EL (cell line): ENCODE measurements at places on chromosomes 12 and 14.

GRCh38 chr12:27844366-27845090 lies 64.5 kb upstream of the MANSC4 start:
- no peak for DNase-seq

- DNase-seq = peak; percentile 54
Measured at GRCh38 chr14:24710403-24711112, 76.6 kb upstream of the GZMB start.

GRCh38 chr14:23089498-23090253 lies 5.3 kb downstream of the ACIN1 start:
- DNase-seq = no peak

GRCh38 chr12:108156717-108157116 lies 27.6 kb downstream of the WSCD2 start:
- no peak for DNase-seq

DNA sequence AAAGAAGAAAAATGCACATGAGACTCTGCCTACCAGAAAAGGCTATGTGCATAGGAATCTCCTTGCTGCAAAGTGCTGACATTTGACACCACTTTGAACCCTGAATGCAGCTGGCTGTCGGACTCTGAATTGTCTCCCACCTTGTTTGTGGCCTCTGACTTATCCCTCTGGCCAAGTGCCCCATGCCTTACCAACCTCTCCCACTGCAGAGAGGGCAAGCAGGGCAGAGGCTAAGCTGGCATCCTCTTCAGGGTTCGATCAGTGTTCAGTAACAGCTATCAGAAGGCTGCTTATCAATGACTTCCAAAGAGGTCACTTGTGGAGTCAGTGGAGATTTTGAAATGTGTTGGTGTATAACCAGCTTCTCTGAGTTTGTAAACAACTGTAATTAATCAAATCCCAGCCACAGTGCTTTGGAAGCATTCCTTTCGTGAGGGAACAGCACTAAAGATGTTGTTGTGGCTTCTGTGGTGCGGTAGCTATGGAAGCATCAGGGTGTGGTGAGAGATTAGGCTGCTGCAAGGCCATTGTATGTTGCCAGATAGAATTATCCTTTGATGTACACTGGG lies 22.6 kb upstream of the BMP4 start:
- peak; percentile 30 for DNase-seq

DNA sequence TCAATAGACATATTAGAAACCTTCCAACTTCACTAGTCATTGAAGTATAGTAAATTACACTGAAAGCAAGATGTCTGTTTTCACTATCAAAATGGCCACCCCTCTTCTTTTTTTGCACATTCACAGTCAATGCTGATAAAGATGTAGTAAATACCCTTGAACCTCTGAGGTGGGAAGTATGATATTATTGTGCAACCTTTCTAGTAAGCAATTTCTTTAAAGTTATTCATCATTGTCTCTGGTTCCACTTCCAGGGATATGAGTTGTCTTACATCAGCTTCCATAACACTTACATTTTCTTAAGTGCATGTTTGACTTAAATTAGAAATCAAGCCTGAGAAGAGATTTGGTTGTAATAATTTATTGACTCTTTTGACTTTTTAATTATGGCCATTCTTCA lies 453.9 kb upstream of the MGAT4C start:
- DNase-seq = peak; percentile 20

- no peak for DNase-seq
Measured at GRCh38 chr12:27998658-27999057, 26.1 kb upstream of the PTHLH start.

GRCh38 chr12:24960222-24960855 lies 11.4 kb upstream of the BCAT1 start:
- DNase-seq = peak; percentile 70

DNA sequence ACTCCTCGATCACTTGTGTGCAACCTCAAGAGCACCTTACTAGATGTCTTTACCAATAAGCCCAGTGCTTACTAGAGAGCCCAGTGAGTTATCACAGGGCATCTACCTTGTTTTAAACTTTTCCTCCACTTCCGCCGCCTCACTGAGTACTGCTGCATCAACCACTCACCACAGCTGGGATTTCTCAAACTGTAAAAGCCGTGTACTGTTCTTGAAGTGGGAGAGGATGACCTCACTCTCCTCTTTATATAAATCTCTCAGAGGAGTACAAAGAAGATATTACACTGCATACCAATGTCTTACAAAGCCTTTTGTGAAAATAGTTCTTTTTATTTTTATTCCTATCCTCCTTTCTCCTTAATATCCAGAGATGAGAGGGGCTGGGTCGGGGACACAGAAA lies 94.1 kb downstream of the PLCZ1 start:
- peak; percentile 20 for DNase-seq

GRCh38 chr12:47206450-47207339 lies 126.9 kb upstream of the AMIGO2 start:
- no peak for DNase-seq

DNA sequence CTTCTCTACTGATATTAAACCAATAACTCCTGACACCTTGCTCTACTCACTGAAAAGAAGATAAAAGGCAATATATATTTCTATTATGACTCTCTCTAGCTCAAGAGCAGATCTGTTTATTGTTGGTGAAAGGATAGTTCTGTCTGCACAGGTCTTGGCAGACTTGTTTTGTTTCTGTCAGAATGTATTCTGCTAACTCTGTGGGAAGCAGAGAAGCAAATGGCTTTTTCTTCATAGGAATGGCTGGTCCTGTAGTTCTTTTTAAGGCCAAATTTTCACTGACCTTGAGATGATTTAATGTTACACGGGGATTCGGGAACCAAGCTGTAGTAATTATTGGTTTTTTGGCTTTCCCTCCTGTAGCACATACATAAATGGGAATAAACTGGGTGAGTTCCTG lies 512.1 kb downstream of the DIO2 start:
- no peak for DNase-seq

GRCh38 chr14:26766726-26767125 lies 168.9 kb upstream of the NOVA1 start:
- no peak for DNase-seq

DNA sequence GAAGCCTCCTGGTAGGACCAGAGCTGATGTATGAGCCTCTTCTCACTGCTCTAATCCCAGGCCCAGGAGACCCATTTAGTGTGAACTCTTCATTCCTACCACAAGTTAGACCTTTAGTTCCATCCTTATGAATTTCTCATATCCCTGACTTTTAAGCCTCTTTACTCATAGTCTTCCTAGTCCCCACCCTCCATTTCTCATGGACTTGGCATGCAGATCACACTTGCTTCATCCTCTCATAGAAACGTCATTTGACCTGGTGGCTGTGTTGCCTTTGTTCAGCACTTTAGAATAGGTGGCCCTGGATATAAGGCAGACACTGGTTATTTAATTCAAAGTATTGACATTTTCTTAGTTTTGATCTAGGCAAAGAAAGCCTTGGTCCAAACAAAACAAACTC lies 99.5 kb downstream of the SLC16A7 start:
- peak; percentile 77 for DNase-seq

- no peak for DNase-seq
Measured at GRCh38 chr12:15688202-15688736, 100.9 kb downstream of the EPS8 start.

GRCh38 chr12:45214749-45215418 lies 1.0 kb upstream of the ANO6 start:
- peak; percentile 21 for DNase-seq

DNA sequence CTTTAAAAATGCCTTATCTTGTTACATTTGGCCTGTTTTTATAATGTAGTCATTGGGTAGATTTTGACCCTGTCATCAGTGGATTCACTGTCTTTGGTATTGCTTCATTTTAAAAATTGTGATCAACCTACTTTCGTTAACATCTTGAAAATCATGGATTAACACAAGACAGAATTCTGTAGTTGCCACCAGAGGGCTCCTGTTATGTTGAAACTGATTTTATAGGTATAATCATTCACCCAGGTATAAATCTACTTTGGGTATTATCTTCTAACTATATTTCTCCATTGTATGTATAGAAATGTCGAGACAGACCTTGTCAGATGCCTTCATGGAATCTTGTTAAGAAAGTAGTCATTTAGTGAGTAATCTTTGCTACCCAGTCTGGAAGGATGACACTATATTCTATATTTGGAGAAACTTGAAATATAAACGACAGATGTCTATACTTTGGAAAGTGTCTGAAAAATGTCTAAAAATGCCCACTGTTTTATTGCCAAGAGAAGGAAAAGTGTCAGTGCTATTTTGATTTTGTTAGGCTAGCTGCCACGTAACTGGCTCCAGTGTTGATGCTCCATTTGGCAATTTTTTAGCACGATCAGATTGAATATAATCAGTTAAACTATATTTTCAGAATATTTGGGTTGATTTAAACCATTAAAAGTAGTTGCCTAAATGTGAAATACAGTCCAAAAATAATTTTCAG lies 129.4 kb downstream of the PELI2 start:
- no peak for DNase-seq

DNA sequence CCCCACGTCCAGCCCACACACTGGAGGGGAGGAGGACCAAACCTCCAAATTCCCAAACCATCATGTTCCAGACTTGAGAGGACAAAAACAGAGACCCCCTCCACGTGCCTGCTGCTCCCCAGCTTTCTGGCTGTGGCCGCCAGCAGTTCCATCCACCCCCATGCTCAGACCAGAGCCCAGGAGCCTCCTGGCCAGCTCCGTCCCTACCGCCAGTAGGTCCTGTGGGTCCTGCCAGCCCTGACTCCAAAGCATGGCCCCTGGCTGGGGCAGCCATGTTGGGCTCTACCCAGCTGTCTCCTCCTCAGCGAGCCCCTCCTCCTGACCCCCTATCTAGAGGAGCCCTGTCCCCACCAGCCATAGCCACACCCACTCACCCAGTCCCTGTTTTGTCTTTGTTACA lies 227.3 kb upstream of the RTL1 start:
- no peak for DNase-seq

DNA sequence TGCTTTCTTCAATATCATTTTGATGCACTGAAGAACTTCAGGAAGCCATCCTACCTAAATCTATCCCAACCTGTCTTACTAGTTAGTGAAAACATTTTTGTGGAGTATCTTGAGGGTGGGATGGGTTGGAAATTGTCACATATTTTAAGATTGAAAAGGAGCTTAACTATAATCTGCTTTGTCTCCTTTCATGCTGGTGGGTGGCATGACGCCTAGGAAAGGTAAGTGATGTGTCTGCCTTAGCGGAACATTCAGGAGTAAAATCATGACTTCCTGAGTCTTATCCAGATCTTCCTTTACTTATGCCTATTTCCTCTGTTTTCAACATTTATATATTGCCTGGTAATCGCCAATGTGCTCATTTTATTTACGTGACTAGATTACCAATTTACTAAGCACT lies 74.1 kb downstream of the FLRT2 start:
- DNase-seq = no peak

DNA sequence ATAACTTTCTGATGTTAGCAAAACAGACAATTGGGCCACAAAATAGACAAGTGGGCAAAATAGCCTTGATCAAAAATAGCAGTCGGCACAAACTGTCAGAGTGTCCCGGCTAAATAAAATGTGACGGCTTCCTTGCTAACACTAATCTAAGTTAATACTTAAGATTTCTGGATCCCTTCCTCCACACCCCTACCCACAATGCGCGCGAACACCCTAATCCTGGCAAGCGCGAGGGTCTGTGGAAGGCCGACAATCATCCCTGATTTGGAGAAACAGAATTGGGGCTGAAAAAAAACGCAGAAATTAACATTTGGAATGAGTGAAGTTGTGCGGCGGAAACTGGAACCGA lies 489 bp downstream of the CEP290 start:
- no peak for DNase-seq

DNA sequence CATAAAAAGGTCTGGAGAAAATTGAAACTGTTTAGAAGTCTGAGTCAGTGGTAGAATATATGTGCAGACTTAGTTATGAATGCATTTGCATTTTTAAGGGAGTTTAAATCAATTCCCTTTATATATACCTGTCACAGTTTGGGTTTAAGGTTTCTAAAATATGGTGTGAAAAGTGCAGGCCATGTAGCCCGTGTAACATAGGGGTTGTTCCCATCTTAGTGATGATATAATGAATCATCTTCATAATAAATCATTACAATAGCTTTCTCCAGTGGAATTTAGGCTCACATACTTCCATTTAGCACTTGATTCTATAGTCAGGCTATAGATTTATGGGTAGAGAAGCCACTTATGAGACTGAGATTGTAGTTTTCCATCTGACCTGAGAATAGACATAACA lies 1162.4 kb downstream of the SLC16A7 start:
- DNase-seq = no peak

GRCh38 chr12:26566675-26567074 lies 266.3 kb downstream of the ITPR2 start:
- no peak for DNase-seq

GRCh38 chr14:104956290-104956890 lies 21.8 kb downstream of the AHNAK2 start:
- no peak for DNase-seq

- DNase-seq = no peak
Measured at GRCh38 chr14:43105305-43105704, 1401.8 kb downstream of the FSCB start.

DNA sequence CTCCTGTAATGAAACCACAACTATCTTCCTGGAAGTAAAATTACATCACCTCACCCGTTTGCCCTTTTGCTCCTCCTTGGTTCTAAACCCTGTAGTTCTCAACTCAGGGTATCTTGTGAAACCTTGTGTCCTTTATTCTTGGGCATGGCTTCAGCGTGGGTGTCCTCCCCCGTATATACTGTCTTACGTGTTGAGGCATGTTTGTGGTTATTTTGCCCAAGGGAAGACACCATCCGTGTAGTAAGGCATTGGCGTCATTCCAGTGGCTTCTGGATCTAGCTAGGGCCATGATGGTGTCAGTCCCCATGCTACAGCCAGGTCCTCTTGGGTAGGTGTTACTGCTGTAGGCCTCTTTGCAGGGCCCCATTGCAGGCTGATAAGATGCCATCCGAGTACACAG lies 115.4 kb downstream of the ZFP36L1 start:
- no peak for DNase-seq

- DNase-seq = no peak
Measured at GRCh38 chr14:29821661-29822429, 105.8 kb downstream of the PRKD1 start.

DNA sequence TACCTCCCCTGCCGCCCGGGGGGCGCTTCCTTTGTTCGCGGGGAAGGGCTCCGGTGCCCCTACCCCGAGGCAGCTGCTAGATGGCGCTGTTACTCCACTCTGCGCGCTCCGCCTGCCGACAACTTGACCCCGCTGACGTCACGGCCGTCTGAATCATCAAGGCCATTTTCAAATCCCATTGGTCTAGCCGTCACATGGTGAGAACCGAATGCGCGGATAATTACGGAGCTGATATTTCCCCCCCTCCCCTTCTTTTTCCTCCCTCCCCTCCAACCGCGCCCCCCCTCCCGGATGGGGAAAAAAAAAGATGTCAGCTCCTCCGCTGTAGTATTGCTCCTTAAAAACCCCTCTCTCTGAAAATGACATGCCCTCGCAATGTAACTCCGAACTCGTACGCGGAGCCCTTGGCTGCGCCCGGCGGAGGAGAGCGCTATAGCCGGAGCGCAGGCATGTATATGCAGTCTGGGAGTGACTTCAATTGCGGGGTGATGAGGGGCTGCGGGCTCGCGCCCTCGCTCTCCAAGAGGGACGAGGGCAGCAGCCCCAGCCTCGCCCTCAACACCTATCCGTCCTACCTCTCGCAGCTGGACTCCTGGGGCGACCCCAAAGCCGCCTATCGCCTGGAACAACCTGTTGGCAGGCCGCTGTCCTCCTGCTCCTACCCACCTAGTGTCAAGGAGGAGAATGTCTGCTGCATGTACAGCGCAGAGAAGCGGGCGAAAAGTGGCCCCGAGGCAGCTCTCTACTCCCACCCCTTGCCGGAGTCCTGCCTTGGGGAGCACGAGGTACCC lies at the start of gene HOXC10:
TSS of gene HOXC10 (plus strand) at position 246 of the 791 bp plus-strand sequence. CDS start at position 360, 114 bp downstream.
- DNase-seq = peak; percentile 95

- DNase-seq = no peak
Measured at GRCh38 chr12:6230321-6231110, 30.3 kb downstream of the CD9 start.
